ENCODE measurements at places on chromosomes 13 and 19.

GRCh38 chr19:39021063-39021462 is 11.3 kb downstream of the FBXO27 start:
- no peak for DNase-seq

DNA sequence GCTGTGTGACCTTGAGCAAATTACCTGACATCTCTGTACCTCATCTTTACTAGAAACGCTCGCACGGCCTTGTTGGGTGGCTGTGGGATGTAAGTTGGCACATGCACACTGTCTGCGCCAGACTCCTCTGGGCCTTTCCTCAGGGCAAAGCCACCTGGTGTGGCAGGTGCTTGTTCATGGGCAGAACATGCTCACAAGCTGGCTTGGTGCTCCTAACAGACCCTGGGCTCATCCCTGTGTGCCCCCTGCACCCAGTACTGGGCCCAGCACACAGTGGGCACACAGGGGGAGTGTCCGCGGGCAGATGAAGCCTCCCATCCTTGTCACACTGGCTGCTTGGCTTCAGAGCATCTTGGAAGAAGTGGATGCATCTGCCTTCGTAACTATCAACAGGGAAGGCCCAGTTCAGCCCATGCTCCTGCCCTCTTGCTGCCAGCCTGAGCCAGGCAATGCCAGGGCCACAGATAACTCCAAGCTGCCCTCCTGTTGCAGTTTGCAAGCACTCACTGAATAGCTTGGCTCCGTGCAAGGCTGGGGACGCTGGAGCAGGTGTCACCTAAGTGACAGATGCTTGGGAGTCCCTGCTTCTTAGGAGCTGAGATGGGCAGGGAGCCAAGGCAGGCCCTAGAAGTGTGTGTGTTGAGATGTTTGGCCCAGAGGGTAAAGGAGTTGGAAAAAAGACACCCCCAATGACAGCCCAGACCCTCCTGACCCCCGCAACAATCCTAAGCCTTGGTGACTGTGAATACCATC is 123.9 kb downstream of the TUBA3C start:
- DNase-seq = no peak

- DNase-seq = no peak
Observed at GRCh38 chr19:51714848-51715247, 8.9 kb downstream of the HAS1 start.

DNA sequence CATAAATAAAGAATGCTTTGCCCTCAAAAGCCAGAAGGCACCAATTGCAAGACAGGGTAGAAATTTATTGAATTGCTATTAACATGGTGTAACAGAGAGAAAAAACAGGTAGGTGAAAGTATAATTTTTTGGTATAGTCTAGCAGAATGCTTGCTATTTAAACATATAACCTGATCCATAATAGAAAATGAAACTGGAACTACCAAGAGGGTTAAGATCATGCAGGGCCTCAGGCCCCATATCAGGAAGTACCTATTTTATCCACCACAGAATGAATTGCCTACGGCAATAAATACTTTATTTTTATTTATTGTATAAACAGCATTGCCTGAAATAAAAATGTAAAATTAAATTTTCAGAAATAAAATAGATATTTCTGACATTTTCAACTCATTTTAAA is 159.5 kb downstream of the PRR20E start:
- no peak for DNase-seq

- no peak for DNase-seq
Observed at GRCh38 chr13:40124633-40125015, 469.2 kb downstream of the COG6 start.

- no peak for DNase-seq
Observed at GRCh38 chr19:53908935-53909415, at the start of gene CACNG7. Gene CACNG7 (plus strand): TSS chr19:53909278. CDS start chr19:53912832, 3,554 bp downstream.

DNA sequence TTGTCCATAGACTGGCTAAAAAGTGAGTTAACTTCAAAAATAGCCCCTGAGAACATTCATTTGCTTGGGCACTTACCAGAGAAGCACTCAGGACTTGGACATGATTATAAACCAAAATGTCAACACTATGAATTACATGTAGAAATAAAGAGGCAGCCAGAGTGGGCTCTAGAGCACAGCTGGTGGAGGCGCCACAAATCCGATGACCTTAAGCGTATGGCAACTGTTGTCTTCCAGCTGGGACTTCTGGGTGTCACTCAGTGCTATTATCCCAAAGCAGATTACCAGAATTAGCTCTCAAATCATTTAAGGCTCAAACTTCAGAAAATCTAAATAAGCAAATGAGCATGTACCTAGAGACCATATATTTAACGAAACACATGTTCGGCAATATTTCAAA is 1255.5 kb upstream of the SLC10A2 start:
- no peak for DNase-seq

DNA sequence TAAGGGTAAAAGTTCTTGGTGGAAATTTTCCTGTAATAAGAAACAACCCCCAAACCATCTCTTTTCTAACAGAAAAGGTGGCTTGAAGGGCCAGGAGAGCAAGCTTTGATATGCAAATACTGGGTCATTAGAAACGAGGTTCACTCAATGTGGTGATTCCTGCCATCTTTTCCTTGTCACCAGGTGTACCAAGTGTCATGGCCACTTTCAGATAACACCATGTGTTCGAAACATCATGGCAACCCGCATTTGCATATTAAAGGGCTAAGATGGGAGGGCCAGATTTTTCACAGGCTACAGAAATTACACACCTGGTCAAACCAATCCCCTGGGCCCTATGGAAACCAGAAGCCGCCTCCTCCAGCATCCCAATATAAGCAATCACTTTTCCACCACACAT is 15.3 kb downstream of the LGALS16 start:
- DNase-seq = no peak

- no peak for DNase-seq
Observed at GRCh38 chr19:42380155-42380554, 9.9 kb downstream of the CNFN start.

GRCh38 chr13:91142572-91142971 is 204.9 kb upstream of the MIR17HG start:
- DNase-seq = no peak

- no peak for DNase-seq
Observed at GRCh38 chr19:42538841-42539709, 10.8 kb upstream of the CEACAM1 start.

DNA sequence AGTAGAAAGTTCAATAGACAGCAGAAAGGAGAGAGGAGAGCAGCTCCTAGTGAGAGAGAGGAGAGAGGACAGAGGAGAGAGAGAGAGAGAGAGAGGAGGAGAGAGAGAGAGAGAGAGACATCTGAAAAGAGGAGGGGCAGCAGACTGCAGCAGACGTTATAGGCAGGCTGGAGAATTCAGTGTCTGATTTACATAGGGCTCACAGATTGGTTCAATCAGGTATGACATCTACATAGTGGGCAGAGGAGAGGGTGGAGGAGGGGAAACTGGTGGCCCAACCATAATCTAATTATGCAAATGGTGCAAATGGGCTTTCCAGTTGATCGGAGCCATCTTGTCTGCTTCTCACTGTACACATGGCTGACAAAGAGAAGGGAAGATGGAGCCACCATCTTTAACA is 221.3 kb upstream of the TRPC4 start:
- DNase-seq = no peak

- no peak for DNase-seq
Observed at GRCh38 chr19:50890422-50891252, 17.4 kb downstream of the KLK2 start.

DNA sequence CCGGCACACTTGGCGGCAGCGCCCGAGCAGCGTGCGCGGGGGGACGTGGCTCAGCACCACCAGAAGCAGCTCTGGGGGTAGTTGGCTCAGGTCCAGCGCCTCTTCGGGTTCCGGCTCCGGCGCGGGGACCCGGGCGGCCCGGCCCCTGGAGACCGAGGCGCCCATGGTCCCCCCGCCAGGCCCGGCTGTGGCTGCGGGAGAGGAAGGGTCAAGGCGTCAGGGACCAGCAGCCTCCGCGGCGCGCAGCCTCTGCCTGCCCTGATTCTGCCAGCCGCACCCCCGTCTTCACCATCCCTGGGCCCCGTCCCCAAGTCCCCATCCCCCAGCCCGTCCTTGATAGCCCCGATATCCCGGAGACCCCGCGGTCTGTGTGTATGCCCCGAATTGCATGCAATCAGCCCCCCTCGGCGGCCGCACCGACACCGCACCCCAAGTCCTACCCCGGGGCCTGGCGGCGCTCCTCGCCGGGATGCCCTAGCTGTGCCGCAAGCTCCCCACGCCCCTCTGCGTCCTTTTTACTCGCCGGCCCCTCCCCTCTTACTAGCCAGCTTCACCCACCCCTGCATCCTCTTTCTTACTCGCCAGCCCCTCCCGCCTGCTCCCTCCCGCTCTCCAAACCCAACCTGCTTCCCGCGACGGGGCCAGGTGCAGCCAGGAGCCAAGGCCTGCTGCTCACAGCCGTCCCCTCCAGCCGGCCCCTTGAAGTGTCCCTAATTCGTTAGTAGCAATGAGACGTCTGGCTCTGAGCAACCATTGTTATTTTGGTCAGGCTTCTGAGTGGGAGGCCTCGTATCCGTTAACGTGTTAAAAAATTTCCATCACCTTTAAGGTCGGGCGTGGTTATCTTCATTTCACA is at the start of gene FBXO27:
Gene FBXO27, minus strand, starts transcription at position 487 of the 856 bp plus-strand sequence. Its CDS starts 322 bp downstream, at position 165.
- no peak for DNase-seq

GRCh38 chr13:73924607-73925006 is 209.6 kb downstream of the KLF12 start:
- no peak for DNase-seq

DNA sequence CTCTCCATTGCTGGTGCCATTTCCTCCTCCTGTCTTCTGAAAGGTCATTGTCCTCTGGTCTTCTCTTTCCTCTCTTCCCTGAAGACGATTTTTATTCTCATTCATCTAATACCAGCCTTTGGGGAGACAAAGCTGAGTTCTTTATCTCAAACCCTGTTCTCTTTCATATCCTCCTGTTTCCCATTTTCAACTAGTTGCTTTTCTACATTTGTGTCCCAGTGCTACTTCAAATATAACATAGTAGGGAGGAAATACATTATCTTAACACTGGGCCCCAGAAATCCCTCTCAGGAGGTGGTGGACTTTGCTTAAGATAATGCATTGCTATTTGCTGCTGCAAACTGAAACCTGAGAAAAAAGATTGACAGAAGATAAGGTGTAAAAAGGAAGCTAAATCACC is 159.1 kb downstream of the HS6ST3 start:
- no peak for DNase-seq

GRCh38 chr13:52097197-52097596 is 31.7 kb downstream of the NEK5 start:
- no peak for DNase-seq

DNA sequence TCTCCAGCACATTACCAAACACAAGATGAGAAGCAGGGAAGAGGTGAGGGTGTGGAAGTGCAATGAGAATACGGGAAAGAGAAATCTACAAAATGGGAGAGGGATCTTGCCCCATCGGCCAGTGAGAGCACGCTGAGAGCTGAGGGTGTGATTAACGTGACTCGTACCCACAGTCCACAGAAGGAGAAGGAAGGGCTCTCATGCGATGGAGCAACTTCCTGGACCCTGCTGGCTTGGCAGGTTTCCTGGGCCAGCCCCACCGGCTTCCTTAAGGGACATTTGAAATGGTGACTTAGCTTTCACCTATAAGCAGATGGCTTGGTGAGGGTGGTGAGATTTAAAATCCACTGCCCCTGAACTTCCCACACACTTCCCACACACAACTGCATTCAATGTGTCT is 740.1 kb downstream of the UQCRFS1 start:
- no peak for DNase-seq

DNA sequence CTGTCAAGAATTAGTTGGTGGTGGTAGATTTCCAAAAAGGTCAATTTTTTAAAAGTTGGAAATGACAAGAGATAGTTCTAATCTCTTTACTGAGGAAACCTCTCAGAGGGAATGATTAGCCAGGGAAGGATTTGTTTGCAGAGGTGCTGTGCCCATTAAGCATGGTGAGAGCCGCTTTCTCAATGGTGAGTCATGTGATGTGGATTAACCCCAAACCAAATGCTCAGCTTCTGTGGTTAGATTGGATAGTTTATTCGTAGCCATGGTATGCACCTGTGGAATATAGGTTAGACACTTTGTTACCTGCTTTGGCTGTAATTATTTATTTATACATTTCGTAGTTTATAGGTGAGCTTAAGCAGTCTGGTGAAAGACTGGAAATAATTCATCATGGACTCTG is 7.1 kb downstream of the HNRNPM start:
- peak; percentile 56 for DNase-seq

DNA sequence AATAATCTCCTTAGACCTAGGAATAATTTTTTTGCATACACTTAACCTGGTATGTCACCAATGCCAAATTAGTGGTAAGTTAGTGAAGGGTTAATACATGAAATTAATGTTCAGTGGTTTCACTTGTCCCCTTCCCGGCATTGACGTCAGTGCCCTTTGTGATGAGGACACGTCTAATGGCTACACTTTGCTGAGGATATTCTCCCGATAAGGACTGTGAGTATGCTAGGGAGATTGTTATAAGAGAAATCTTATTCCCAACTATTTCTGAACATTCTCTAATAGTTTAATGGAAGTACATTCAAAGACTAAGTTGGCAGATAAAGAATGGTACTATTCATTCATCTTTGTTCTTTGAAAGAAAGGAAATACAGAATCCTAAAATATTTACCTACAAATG is 102.4 kb downstream of the TNFRSF19 start:
- DNase-seq = no peak

DNA sequence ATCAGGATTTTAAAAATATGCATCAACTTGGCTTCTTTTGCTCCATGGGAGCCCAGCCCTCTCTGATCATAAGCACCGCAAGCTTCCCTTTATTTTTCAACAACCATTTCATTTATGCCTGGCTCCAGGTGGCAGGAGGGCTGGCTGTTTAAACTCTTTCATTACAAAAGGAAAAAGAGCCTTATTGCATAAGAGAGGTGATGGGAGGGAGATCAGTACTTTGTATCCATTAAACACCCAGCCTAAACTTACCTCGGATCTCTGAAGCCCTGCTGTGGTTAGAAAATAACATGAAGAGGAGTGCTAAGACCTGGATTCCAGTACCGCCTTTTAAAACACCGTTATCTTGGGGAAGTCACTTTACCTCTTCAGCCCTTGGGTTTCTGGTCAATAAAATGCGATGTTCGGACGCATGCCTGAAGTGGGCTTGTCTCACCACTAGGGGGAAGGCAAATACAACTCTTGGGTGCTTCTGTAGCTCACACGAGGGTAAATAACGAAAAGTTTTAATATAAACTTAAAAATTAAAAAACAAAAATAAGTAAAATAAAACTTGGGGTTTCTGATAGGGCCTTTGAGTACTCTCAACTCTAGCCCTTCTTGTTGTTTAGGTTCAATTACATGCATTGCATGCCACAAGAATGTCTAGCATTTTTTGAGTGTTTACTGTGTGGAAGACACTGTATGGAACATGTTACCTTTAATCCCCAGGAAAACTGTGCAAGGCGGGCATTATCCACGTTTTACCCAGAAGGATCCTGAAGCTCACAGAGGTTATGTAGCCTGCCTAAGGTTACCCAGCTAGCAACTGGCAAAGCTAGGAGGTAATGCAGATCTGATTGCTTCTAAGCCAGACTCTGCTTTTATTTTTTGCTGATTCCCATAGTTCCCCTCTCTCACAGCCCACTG is 240.3 kb downstream of the LMO7 start:
- DNase-seq = peak; percentile 5

GRCh38 chr13:88552966-88553365 is 881.8 kb downstream of the SLITRK5 start:
- DNase-seq = no peak

Data from keratinocyte (primary cell).